ENCODE measurements at places on chromosomes 7 and 10. TPM values are rescaled to one million over a fixed set of nuclear protein-coding genes. Genes with fewer than 3 reads are reported as not detected.

DNA sequence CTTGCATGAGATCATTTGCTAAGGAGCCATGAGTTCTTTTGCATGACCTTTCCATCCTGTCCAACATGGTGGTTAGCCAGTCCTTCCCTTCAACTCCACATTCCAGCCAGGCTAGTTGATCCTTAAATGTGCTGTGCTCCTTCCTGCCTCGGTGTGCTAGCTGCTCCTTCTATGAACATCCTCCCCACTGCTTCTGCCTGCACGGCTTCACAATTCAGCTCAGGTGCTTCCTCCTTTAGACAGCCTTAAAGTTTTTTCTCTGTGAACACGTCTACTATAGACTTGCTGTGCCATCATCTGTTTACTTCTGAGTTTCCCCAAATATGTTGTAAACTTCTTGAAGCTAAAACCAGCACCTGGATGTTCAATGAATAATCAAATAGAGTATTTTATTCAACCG, 95.5 kb downstream of the OTUD1 start:
- no peak for DNase-seq

DNA sequence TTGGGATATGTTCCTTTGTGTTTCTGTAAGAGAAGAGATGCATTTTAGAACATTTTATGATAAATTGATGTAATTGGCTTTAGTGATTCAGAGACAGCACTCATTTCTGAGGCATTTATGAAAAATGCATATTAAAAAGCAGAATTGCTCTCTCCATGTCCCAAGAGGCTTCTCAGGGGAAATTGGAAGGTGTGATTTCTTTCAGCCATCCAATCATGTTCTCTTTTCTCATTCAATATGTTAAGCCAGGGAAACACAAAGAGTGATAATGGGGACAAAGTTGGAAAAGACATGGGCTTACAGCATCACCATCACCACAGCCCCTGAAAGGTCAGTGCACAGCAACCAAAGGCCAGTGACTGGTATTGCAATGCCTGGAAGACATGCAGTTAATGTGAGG, 129.9 kb upstream of the COL1A2 start:
- no peak for DNase-seq

DNA sequence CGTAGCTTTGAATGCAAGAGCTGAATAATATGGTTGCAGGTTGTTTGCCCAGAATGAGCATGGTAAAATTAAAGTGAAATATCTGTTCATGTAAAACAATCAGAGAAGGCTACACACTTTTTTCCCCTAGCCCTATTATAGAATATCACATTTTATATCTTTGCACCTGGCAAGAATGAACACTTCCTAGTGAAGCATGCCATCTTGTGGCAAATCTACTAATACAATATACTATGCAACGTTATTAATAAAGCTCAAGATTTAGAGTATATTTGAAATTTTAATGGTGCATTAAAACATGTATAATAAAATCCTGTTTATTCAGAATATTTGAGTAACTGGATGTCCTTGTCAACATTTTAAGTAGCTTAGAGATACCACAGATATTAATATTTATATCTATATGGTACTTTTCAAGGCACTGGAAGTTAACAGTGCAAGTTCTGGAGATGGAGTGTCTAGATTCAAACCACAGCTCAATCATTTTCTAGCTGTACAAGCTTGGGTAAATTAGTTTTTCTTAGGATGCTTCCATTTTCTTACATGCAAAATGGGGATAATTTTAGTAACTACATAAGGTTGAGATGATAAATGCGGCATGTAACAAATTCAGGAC, 643.1 kb upstream of the SEMA3D start:
- peak; percentile 31 for DNase-seq

- no peak for DNase-seq
Observed at GRCh38 chr10:113436851-113437250, 116.0 kb upstream of the HABP2 start.

DNA sequence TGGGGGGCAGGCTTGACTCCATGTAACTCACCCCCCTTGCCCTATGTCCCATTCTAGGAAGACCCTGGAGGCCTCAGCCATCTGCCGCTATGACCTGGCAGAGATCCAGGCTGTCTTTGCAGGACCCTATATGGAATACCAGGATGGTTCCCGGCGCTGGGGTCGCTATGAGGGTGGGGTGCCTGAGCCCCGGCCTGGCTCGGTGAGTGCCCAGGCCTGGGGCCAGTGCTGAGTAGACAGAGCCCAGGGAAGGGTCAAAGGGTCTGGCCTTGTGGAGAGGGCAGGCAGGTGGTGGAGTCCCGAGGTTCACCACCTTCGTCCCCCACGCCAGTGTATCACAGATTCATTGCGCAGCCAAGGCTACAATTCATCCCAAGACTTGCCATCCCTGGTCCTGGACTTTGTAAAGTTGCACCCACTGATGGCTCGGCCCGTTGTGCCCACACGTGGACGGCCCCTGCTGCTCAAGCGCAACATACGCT, 7.5 kb downstream of the MRPL43 start:
- no peak for DNase-seq

GRCh38 chr10:91146146-91146545, 74.3 kb upstream of the PCGF5 start:
- no peak for DNase-seq

GRCh38 chr10:100745882-100746783, 751 bp downstream of the PAX2 start:
- DNase-seq, result no peak

GRCh38 chr10:132861884-132862461, 76.0 kb upstream of the NKX6-2 start:
- no peak for DNase-seq

GRCh38 chr7:69603937-69604494, 5.7 kb downstream of the AUTS2 start:
- no peak for DNase-seq

DNA sequence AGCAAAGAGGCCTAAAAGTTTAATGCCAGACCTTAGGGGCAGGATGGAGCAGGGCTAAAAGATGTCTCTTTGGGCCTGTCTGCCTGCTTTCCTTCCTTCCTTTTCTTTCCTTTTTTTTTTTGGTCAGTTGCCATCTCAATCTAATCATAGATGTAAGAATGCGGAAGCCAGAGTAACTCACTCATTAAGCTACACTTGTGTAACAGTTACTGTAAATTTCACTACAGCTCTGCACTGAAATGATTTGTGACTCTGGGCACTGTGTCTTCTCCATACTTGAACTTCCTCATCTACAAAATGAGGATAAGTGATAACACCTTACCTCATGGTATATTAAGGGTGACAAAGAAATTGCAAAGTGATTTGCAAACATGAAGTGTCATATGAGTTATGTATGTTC, 75.5 kb upstream of the AGK start:
- DNase-seq, result no peak

DNA sequence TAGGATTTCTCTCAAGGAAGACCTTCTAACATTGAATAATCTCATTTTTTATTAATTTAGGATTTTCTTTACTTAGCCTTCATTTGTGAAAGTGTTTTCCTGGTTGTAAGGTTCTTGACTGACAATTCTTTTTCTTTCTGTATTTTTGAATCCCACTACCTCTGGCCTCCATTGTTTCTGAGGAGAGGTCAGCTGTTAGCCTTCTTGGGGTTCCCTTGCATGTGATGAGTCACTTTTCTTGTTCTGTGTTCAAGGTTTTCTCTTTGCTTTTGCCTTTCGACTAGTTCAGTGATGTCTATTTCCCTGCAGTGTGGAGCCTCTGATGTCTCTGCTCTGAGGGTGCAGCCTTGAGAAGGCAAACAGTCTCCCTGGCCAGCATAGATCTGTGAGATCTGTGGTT, 304.1 kb upstream of the ZNF32 start:
- no peak for DNase-seq

GRCh38 chr7:105153531-105153930, 139.5 kb downstream of the KMT2E start:
- no peak for DNase-seq

GRCh38 chr10:28987555-28988320, 301.1 kb upstream of the LYZL1 start:
- no peak for DNase-seq

DNA sequence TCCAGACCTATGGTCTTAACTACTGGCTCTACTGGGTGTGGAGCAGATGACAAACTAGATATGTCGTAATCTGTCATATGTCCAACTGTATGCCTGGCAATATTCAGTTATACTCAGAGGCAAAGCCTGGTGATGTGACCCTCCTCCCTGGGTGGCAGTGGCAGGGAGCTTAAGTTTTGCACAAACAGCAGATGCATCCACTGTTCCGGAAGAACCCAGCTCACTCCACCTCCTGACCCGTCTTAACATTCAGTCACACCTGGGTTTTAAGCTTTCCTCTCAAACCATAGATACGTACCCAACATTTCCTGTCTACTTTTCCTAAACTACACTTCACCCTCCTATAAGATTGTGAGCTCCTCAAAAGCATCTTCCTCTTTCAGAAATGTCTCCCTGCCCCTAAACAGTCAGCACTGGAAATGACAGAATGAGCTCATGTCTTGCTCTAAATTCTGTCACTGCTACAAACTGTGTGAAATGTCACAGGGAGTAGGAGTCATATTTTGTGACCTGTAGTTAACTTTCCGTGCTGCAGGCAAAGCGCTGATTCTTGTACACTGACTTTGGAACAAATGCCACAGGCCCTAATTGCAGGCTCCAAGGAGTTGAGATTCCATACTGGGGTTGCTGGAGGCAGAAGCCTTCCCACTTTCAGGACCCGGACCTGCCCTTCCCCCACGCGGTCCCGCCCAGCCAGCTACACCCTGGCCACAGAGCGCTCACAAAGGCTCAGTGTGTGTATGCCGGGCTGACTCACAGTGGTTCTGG, 23.9 kb downstream of the SCD start:
- peak; percentile 72 for DNase-seq

DNA sequence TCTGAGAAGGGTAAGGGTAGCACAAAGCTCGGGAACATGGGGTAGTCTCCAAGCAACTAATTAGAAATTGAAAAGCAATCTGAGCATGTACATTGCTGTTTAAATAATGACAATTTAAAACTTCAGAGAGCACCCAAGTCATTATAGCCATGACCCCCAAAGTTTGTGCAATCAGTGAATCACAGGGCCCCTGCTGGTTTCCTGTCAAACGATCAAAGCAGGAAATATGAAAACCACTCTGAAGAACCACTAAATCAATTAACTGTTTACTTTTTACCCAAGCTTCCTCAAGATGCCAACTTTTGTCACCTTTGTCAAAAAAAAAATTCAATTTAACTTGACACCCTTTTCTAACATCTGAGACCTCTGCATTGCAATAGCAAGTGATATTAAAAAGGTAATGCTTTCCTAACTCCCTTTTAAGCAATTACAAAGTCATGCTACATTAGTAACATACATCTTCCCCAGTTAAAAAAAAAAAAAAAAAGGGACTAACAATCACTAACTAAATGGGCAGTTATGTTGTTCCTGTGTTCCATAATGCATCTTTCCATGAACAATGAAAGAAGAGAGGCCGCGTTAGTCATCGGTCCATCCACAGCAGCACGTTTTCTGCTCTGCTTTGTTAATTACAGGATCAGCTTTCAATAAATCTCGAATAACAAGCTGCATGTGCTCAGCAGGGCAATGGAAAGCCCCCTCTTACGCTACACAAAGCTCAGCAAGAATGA, 80.6 kb downstream of the ETV1 start:
- no peak for DNase-seq

DNA sequence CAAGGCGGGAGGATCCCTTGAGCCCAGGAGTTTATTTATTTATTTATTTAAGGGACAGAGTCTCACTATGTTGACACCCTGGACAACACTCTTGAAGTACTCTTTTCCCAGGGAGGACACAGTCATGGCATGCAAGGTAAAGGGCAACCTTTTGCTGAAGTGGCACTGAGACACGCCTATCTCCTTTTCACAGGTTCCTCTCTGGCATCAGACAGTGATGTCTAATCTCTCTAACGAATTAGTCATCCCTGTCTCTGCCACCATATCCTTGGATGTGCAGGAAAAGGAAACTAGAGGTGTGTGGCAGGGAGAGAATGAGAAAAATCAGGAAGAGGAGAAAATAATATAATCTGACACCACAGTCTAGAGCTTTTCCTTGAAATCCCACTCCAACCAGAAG, 19.5 kb downstream of the CPVL start:
- DNase-seq, result no peak

GRCh38 chr7:49150486-49150885, 226.1 kb downstream of the CDC14C start:
- no peak for DNase-seq

- no peak for DNase-seq
Observed at GRCh38 chr7:21426286-21427181, 1.3 kb upstream of the SP4 start.

- DNase-seq, result peak; percentile 96
Observed at GRCh38 chr10:126090911-126091728, 194.8 kb downstream of the FANK1 start.

GRCh38 chr7:127389321-127389720, 3.2 kb downstream of the ZNF800 start:
- no peak for DNase-seq

DNA sequence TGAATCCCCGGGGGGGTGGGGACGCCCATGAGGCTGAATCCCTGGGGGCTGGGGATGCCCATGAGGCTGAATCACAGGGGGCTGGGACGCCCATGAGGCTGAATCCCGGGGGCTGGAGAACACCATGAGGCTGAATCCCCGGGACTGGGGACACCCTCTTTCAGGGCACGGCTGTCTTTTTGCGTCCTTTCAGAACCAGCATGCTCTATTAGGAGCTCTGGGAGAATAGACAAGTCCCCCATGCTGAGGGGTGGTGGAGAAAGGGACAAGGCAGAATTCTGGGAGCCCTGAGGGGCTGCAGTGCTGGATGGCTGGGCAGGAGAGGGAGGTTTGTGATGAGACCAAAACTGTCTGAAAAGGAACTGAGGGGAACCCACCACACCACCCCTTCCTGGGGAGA, 257.3 kb upstream of the TCERG1L start:
- no peak for DNase-seq

DNA sequence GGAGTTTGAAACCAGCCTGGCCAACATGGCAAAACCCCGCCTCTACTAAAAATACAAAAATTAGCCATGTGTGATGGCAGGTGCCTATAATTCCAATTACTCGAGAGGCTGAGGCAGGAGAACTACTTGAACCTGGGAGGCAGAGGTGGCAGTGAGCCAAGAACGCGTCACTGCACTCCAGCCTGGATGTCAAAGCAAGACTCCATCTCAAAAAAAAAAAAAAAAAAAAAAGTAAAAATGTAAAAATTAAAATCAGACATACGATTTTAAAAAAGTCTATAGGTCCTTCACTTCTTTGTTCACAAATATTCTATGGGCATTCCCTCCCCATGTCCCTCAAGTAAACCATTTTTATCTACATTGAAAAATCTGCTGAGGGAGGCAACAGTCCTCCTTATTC, 34.9 kb upstream of the TLL2 start:
- DNase-seq, result no peak

DNA sequence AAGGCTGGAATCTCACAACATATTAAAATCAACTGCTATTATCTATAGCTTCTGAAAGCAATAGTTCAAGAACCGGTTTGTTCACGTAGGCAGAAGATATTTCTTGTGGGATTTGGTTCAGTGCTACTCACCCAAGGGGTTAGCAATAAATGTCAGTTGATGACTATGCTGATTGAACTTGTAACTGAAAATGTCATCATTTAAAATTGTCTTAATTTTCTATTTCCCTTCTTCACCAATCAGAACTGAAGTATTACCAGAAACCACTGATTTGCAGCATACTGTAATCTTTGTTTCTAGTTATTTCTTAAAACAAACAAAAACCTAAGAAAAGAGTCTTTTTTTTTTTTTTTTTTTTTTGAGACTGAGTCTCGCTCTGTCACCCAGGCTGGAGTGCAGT, 46.1 kb downstream of the CPEB3 start:
- no peak for DNase-seq

The LIPM gene
- not detected for total RNA-seq

The SRRM3 gene
- total RNA-seq, result 0.12 TPM

The SCIN gene
- total RNA-seq, result 0.76 TPM

The ZKSCAN5 gene
- 10.6 TPM for total RNA-seq

The FAM25A gene
- total RNA-seq, result not detected

The OR2A42 gene
- not detected for total RNA-seq

The ABCB4 gene
- not detected for total RNA-seq

The DRGX gene
- total RNA-seq, result 0.37 TPM

The VAX1 gene
- not detected for total RNA-seq
